ENCODE measurements at places on chromosomes 2 and 18.
A peak's percentile ranks its signal among the peaks of the same experiment; 100 is the strongest.

DNA sequence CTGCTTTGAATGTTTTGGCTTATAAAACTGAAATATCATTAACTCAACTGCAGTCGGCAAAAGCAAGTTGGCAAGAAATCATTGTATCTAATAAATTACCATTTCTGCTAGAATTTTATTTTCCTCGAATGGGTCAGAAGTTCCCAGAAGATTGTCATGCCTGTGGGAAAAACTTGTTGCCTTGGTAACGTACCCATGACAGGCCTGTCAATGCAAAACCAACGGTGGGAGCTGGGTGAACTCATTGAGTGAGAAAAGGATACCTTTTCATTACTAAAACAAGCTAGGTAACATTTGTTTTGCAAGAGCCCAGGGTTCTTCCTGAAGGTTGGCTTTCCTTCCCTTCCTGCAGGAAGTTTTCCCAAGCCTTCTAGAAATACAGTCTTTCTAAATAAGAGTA is 9.5 kb downstream of the PLB1 start:
- DNase-seq = no peak

GRCh38 chr2:103008586-103008985 is 246.8 kb downstream of the TMEM182 start:
- peak; percentile 29 for DNase-seq

GRCh38 chr2:19882286-19882685 is 19.5 kb downstream of the TTC32 start:
- no peak for DNase-seq

GRCh38 chr18:23972453-23972852 is 42.1 kb upstream of the TTC39C start:
- no peak for DNase-seq

GRCh38 chr2:128628996-128629395 is 310.3 kb upstream of the HS6ST1 start:
- DNase-seq = no peak

DNA sequence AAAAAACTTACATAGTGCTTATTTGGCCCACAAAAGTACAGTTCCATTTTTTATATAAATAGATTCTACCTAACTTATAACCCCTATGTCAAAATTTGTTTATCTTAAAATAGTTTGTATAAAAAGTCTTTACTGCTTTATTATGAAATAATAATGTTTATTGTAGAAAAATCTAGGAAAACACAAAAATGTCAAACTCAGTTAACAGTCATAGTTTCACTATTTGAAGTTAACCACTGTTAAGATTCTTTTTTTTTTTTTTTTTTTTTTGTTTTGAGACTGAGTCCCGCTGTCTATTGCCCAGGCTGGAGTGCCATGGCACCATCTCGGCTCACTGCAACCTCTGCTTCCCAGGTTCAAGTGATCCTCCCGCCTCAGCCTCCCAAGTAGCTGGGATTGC is 26.5 kb upstream of the ABI2 start:
- DNase-seq = no peak

DNA sequence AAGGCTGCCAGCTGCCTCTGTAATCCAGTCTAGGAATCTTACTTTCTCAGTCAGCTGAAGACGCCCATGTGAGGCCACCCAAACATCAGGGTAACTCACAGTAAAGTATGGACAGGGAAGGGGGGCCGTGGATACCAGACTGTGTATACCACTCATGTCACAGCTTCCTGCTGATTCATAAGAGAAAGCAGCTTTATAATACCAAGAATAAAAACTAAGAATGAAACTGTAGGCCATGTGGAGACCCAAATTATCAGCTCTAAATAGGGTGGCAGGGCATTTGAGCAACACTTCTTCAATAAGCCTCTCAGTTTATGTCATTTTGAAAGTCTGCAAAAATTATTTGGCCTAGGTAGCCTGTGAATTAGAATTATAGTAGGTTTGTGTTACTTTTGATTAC is 115.0 kb upstream of the CDCA7 start:
- no peak for DNase-seq

DNA sequence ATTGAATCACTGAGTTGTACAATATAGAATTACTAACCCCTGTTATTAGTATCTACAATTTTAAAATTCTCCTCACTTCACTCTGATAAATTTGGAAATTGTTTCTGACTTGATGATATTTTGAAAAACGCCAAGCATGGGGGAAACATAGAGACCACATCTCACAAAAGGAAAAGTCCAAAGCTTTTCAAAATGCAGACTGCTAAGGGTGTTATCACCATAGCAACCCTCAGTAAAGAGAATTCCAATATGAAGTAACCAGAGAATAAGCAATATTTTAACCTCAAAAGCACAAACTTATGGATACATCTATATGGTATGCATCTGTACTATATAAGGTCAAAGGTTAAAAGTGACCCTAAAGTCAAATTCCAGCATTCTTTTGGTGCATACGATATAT is 22.7 kb downstream of the LRP2 start:
- DNase-seq = no peak

DNA sequence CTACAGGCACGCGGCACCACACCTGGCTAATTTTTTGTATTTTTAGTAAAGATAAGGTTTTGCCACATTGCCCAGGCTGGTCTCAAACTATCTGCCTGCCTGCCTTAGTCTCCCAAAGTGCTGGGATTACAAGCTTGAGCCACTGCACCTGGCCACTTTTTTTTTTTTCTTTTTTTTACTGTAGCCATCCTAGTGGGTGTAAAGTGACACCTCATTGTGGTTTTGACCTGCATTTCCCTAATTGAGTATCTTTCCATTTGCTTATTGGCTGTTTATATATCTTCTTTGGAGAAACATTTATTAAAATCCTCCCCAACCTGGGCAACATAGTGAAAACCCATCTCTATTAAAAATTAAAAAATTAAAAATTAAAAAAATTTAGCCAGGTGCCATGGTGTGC is 12.0 kb downstream of the PCBP1 start:
- no peak for DNase-seq

GRCh38 chr18:23106575-23106974 is 28.7 kb upstream of the CABLES1 start:
- DNase-seq = no peak

GRCh38 chr2:225399504-225399903 is at the start of gene NYAP2:
NYAP2 (plus strand) TSS chr2:225399710; CDS start chr2:225408881, 9,171 bp downstream.
- peak; percentile 92 for DNase-seq

GRCh38 chr18:45821711-45822110 is 3.8 kb upstream of the SIGLEC15 start:
- no peak for DNase-seq

DNA sequence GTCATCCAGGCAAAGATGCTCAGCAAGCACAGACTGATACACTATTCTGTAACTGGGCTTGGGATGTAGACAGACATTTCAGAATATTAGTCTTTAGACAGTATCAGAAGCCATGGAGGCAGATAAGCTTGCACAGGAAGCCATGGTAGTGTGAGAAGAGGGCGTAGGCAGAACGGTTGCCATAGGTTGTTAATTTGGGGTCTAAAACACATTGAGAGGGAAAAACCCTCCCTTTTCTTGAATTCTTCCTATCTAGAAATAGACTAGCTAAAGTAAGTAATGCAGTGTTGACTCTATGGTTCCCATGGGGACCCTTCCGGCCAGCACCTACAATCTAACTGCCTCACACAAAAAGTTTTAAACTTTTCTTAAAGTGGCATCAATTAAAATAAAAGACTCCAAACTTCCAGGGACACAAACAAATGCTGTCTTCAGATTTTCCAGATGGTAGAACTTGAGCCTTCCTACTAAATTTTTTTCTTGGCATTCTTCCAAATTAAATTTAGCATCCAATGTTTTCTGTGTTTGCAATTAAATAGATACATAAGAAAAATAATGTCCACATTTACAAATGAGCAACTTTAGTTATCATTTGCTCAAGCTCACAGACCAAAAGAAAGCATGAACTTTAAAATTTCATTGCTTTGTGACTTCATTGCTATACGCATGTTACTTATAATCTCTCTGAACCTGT is 1.9 kb downstream of the PRKRA start:
- no peak for DNase-seq

GRCh38 chr2:172053486-172053885 is 31.8 kb upstream of the DLX1 start:
- DNase-seq = no peak

DNA sequence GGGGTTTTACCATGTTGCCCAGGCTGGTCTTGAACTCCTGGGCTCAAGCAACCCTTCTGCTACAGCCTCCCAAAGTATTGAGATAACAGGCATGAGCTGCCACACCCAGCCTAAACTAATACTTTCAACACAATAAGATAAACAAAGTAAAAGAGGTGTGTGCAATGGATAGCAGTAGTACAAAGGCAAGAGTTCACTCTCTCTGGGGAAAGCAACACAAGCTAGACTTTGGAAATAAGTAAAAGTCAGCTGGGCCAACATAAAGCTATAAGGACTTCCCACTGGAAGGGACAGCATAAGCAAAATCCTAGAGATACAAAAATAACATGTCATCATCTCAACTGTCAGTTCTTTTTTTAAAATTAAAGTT is 5.2 kb upstream of the NOSTRIN start:
- no peak for DNase-seq

DNA sequence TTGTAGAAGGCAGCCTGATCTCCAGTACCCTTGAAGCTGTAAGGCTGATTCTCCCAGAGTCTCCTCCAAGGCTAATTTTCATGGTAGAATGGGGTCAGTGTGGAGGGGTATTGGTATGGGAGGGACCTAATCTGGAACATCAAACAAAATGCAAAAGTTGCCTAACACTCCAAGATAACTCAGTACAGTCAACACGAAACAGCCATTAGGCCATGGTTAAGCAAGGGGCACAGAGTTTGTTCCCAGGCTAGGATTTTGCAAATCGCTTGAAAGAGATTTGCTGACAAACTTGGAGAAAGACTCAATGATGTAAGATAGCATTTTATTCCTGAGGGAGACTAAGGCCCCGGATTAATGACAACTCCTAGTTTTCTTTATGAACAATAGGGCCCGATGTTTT is 5.4 kb downstream of the PID1 start:
- DNase-seq = no peak

- no peak for DNase-seq
Measured at GRCh38 chr2:106163948-106164545, 30.1 kb downstream of the UXS1 start.

GRCh38 chr18:60090170-60090569 is 190.4 kb downstream of the PMAIP1 start:
- DNase-seq = no peak

- DNase-seq = no peak
Measured at GRCh38 chr18:64882896-64883295, 734.0 kb upstream of the LINC00305 start.

GRCh38 chr18:59454909-59455727 is 96.1 kb upstream of the LMAN1 start:
- no peak for DNase-seq

- DNase-seq = no peak
Measured at GRCh38 chr18:70288171-70288850, 534 bp upstream of the SOCS6 start.

DNA sequence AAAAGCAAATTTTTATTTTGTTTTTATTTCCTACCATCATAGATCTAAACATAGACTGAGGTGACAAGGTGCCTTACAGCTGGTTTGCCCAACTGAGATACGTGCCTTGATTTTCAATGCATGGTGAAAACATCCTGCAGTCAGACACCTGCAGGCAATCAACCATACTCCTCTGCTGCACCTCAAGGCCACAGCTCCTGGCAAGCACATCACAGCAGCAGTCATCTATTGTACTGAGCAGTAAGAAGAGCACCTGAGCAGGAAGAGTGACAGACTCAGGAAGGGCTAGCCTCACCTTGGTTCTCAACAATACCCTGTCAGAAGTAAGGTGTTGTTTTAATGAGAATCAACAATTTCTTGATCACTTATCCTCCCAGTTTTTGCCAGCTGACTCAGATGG is 1206.8 kb upstream of the NRXN1 start:
- DNase-seq = no peak

- no peak for DNase-seq
Measured at GRCh38 chr2:109243526-109244303, 114.7 kb downstream of the SH3RF3 start.

GRCh38 chr2:29733965-29734364 is 187.4 kb downstream of the ALK start:
- DNase-seq = peak; percentile 12

DNA sequence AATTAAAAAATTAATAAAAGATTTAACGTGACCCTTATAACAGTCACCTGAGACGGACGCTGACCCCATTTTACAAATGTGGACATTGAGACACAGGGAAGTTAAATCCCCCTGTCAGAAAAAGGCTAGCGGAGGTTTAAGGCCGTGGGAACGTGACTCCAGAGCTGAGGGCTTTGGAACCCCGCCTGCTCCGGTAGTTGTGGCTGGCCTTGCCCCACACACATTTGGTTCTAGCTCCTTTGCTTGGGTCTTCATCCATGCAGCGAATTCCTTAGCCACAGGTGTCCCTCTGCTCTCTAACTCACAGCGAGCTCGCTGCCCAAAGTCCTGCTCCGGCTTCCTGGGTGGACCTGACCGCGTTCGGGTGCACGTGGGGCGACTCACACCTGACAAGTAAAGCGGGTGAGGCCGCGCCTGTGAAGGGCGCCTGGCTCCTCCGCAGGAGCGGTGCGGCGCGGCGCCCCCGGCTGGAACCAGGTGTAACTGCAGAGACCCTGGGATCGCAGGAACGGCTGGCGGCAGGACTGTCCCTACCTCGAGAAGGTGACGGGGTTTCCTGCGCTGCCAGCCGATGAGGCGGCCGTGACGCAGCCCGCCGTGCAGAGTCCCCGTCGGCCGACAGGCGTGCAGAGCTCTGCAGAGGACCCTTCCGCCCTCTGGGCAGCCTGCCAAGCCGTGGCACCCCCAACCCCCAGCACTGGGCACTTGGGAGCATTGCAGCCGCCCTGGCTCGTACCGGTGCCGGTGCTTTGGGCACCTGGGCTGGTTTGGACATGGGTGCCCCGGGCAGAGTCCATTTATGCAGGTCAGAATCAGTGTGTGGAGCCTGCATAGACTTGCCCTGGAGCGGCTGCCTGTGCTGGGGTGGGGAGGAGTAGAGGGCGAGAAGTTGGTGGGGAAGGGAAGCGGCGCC is 2.4 kb upstream of the PROC start:
- peak; percentile 47 for DNase-seq

DNA sequence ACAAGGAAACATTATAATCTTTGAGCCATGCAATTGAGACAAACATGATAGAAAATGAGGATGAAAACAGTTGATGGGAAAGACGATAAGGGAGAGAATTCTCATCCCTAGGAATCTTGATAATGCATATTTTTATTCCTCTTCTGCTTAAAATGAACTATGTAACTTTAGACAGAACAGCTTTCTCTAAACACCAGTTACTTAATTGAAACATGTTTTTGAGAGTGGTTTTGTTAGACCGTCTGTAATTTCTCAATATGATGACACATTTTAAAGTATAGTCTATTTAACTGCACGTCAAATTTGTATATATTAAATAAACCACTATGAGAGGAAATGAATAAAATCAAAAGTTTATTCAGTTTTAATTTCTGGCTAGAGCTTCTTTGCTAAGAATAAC is 1453.9 kb upstream of the NXPH2 start:
- no peak for DNase-seq
